ENCODE measurements at places on chromosomes 5 and 9.

DNA sequence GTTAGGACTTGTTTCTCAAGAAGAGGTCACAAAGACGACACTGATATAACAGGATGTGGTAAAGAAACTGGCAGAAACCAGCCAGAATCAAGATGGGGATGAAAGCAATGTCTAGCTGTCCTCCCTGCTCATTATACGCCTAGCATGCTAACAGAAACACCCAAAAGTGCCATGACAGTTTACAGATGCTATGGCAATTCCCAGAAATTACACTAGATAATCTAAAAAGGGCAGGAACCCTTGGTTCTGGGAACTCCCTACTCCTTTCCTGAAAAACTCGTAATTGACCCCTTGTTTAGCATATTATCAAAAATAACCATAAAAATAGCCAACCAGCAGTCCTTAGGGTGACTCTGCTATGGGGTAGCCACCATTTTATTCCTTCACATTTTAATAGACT is 10.9 kb upstream of the MRPS30 start:
- DNase-seq = no peak

DNA sequence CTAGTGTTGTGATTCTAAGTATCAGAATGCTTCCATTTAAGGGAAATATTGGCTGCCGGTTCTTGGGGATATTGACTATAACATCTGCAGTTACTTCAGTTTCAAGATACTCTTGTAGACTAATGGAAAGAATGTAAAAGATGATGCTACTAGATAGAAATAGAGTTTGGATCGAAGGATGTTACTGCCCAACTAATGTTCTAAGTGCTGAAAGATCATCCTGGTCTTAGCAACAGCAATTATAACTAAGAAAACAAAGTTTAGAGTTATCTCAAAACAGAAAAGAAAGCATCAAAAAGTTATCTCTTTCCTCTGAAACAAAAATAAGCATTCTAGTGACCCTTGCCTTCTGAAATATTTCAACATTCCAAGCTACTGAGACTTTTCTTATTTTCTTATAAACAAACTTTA is 49.9 kb downstream of the ITGA1 start:
- DNase-seq = no peak

DNA sequence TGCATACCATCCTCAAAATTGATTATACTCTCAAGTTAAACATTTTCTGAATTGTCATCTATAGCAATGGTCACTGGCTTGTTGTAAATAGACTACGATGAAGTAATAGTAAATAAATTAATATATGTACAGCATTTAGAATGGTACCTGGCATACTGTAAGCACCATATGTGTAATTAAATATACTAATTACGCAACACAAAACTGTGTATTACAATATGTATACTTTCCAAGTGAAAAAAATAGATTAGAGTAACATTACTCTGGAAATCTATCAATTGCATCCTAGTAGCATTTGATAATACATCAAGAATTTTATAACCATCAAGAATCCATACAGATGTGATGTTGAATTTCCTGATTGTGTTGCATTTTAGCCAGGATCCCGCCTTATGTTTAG is 17.2 kb upstream of the ROR2 start:
- no peak for DNase-seq

DNA sequence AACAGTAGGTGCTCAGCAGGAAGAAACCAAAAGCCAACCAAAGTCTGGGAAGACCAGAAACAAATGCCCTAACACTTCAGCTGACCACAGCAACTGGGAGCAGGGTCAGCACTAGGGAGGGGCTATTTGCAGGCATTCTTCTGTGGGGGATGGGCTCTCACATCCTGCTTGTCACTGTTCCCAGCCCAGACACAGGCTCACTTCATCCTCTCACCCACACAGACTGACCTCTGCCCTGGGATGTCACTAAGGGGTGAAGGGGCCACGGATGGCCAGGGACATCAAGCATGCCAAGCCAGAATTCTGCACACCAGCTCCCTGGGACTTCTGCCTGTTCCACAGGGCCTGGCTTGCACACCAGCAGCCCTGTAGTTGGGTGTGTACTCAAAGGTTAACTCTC is 28.7 kb downstream of the GFRA3 start:
- DNase-seq = no peak

- DNase-seq = no peak
Measured at GRCh38 chr9:19934301-19934871, 145.5 kb upstream of the SLC24A2 start.

GRCh38 chr5:74667396-74667795 is 17.6 kb upstream of the HEXB start:
- DNase-seq = no peak

GRCh38 chr9:98108531-98109031 is 10.4 kb downstream of the TRIM14 start:
- no peak for DNase-seq

- no peak for DNase-seq
Measured at GRCh38 chr9:132351404-132352045, 3.3 kb downstream of the SETX start.

DNA sequence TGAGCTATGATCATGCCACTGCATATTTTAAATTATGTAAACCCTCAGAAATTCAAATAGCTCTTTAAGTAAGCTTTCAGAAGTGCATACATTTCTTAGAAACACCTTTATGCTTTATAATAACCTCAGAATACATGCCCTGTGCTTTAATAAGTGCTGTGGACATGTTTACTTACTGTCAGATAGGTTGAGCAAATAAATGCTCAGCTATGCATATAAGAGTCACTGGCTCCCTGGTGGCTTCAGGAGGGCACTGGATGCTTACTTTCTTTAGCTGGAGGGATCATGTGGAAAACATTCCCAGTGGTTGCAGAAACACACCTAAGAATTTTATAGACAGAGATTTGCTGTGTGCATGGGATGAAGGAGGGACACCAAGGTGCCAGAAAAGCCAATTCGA is 74.4 kb downstream of the PDE6A start:
- no peak for DNase-seq

- DNase-seq = no peak
Measured at GRCh38 chr5:594226-594860, 17.8 kb upstream of the CEP72 start.

- DNase-seq = no peak
Measured at GRCh38 chr9:123445116-123445515, 89.1 kb downstream of the CRB2 start.

GRCh38 chr9:133144904-133145851 is 18.5 kb downstream of the GBGT1 start:
- DNase-seq = no peak

DNA sequence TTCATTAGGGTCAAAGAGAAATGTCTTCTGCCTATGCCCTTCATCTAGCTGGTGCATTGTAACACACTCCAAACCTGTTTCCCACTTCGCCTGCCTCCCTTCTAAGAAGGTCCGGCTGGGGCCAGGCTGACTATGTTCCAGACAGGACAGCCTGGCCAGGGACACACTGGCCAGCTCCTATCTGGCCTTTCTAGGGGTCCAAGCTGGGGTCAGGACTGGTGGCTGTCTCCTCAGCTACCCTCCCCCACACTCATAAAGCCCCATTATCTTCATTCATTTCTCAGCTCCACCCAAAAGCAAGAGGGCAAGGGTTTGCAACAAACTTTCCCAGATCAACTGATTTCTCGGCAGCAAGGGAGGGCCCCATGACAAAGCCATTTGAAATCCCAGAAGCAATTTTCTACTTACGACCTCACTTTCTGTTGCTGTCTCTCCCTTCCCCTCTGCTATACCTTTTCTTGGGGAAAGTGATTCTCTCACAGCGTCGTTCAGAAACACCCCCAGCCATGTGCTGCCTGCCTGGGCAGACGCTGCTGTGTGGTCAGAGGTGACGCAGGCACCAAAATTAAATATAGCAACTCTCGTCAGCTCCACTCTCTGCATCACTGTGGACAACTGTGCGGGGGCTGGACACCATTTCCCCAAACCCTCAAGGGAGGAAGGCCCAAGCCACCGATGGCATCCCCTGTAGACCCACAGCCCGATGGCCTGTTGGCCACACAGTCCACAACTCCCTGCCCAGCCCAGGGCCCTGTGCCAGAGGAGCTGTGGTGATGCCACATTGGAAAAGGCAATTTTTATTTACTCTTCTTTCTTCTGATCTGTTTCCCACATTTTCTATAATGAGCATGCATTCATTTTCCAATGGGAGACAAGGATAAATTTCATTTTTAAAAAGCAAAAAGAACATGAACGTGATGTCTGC is 6.1 kb downstream of the IL13 start:
- no peak for DNase-seq

DNA sequence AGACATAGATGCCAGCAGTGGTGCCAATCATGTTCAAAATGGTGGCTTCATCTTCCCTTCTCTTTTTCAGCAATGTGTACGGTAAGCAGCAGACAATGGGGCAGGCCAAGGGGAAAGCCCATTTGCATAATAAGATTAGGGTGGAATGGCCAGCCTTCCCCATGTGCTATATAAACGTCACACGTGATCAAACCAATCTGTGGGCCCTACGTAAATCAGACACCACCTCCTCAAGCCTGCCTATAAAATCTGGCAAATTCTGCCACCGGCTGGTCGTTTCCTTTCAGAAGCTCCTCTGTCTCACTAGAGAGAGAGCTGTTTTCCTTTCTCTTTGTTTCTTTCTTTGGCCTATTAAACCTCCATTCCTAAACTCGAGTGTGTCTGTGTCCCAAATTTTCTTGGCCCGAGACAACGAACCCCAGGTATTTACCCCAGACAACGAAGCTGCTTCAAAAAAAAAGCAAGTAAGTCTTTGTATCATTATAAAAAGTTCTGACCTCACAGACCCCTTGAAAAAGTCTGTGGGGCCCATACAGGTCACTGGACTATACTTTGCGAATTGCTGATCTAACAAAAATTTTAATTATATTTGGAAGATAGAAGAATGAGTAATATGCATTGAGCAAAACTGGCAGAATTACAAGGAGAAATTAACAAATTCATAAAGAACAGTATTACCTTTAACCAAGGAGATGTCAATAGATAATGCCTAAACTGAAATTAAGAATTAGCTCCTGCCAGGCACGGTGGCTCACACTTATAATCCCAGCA is 15.2 kb downstream of the ZBTB5 start:
- no peak for DNase-seq

- DNase-seq = no peak
Measured at GRCh38 chr5:163692091-163692490, 186.7 kb downstream of the MAT2B start.

GRCh38 chr9:19903076-19903475 is 114.2 kb upstream of the SLC24A2 start:
- DNase-seq = no peak

GRCh38 chr9:130347931-130348330 is 82.4 kb downstream of the HMCN2 start:
- DNase-seq = no peak

- no peak for DNase-seq
Measured at GRCh38 chr5:13866792-13867191, 77.7 kb downstream of the DNAH5 start.

- no peak for DNase-seq
Measured at GRCh38 chr9:12141422-12141821, 551.8 kb upstream of the TYRP1 start.

- DNase-seq = no peak
Measured at GRCh38 chr9:13960011-13960765, 353.8 kb downstream of the NFIB start.

Measured in type B pancreatic cell (in vitro differentiated cells).